Stimulated activated CD4-positive, alpha-beta T cell treated with anti-CD3 and anti-CD28 coated beads, Interleukin-1b, Interleukin-23, amount 100 ng/mL, for 1 hour (primary cell): ENCODE measurements at places on chromosomes 4 and X.

DNA sequence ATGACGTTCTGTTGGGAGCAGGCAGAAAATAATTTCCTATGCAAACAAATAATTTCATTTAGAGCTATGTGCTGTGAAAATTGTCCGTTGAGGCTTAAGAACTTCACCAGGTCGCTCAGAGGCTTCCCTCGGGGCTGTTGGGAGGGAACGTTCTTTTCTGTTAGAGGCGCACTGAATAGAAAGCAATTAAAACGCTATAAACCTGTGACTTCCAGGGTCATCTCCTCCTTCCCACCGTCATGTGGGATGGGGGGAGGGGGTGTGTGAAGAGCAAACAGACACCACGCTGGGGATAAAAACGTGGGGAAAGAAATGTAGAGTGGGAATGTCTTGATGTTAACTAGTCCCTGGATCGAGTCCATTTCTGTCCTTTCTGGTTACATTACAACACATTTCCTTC, 35.2 kb upstream of the ZNF518B start:
- no peak for DNase-seq

GRCh38 chrX:41952102-41952501, 28.7 kb upstream of the CASK start:
- no peak for DNase-seq

GRCh38 chr4:41661442-41662076, 87.0 kb downstream of the PHOX2B start:
- no peak for DNase-seq

DNA sequence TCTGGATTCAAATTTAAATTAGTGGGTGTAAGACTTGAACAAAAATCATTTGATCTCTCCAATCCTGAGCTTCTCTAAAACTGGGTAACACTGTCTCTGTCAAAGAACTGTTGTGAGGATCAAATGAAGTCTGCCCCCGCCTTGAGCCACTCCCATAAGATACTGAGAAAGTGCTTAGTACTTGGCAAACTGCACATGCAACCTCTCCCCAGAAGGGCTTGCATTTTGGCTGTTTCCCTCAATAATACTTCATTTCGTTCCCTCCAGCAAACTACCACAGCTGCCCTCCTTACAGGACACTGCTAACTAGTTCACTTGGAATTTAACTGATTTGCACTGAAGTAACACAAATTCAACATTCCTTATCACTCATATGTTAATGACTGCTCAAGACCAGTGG, 79.8 kb downstream of the APBB2 start:
- no peak for DNase-seq

GRCh38 chr4:103567591-103567990, 152.2 kb downstream of the TACR3 start:
- no peak for DNase-seq

- no peak for DNase-seq
Observed at GRCh38 chr4:153205757-153206156, 1.5 kb downstream of the TRIM2 start.

DNA sequence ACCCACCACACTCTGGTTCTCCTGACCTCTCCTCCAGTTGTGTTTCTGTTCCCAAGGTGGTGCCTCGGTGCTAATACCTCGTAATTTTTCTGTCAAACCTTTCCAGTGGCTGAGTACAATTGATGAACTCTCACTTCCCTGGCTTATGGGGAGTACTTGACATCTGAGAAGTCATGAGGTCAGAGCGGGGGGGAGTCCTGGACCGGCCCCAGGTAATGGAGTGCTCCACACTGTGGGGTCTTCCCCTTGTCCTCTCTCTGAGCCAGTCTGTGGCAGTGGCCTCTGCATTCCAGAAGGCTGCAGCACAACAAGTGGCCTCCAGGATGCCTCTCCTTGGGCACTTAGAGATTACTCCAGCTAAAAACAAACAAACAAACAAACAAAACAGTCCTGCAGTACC, 122.5 kb upstream of the TRIM2 start:
- no peak for DNase-seq

GRCh38 chrX:24412637-24413363, 52.3 kb upstream of the PDK3 start:
- no peak for DNase-seq

- no peak for DNase-seq
Observed at GRCh38 chr4:39521253-39521919, 5.9 kb downstream of the UGDH start.

DNA sequence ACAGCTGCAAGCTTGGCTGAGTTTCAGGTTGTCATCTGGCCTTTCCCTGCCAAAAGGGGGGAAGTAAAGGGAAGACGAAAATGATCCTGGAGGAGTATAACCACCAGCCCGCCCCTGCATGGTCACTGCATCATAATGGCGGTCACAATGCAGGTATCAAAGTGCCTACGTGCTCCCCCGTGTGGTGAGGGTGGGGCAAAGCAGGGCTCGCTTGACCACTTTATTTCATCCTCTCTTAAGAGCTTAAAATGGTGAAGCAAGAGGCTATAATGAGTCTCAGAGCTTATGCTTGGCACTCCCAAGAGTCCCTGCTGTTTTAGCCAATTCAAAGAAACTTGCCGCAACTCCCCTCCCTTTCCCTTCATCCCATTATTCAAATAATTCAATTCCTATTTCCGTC, 105.6 kb downstream of the APOOL start:
- no peak for DNase-seq

GRCh38 chrX:68232206-68232605, 201.1 kb downstream of the OPHN1 start:
- no peak for DNase-seq

GRCh38 chr4:6905516-6906445, 3.8 kb upstream of the TBC1D14 start:
- DNase-seq = no peak

- DNase-seq = no peak
Observed at GRCh38 chrX:57905141-57905540, 5.1 kb downstream of the ZXDA start.

DNA sequence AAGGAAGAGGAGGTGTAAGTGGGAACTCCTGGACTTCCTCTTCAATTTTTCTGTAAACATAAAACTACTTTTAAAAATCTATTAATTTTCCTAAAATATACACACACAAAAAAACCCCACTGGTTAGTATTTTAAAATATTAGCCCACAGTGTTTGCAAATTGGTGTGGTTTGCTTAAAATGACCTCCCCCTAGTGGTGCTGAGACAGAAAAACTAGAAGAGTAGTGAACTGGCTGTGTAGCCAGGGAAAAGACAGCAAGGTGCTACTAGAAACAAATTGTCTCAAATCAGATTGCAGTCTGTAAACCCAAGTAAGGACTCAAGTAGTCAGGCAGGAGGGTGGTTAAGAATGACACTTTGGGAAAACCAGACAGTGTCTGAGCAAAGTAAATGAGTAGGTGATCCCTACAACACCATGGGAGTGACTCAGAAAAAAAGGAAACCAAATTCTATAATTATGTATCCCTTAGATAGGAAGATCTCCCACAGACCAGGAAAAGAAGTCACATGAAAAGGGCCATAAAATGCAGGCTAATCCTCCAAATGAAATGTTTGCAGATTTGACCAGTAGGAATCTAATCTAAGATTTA, 26.0 kb downstream of the AMTN start:
- DNase-seq = no peak

- no peak for DNase-seq
Observed at GRCh38 chr4:73753215-73753614, 12.8 kb downstream of the CXCL8 start.

- no peak for DNase-seq
Observed at GRCh38 chr4:20127626-20128025, 124.1 kb upstream of the SLIT2 start.

DNA sequence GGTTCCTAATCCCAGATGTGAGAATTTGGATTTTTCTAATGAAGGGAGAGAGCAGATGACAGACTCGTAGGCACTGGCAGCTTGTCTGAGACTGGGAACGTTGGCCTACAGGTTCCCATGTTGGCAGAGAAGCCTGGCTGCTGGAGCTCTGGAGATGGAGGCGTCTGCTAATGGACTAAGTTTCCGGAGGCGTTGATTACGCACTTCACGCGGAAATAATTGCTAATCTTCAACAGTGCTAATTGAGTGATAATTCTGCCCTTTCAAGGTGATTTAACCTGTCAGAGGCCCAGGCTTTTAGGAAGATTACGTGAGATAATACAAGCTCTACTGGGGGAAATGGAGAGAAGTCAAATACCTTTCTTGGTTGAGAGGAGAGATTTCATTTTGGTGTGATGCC, 77.4 kb downstream of the PSAPL1 start:
- DNase-seq = no peak

GRCh38 chr4:163167333-163167626, 590 bp upstream of the NAF1 start:
- DNase-seq = no peak

DNA sequence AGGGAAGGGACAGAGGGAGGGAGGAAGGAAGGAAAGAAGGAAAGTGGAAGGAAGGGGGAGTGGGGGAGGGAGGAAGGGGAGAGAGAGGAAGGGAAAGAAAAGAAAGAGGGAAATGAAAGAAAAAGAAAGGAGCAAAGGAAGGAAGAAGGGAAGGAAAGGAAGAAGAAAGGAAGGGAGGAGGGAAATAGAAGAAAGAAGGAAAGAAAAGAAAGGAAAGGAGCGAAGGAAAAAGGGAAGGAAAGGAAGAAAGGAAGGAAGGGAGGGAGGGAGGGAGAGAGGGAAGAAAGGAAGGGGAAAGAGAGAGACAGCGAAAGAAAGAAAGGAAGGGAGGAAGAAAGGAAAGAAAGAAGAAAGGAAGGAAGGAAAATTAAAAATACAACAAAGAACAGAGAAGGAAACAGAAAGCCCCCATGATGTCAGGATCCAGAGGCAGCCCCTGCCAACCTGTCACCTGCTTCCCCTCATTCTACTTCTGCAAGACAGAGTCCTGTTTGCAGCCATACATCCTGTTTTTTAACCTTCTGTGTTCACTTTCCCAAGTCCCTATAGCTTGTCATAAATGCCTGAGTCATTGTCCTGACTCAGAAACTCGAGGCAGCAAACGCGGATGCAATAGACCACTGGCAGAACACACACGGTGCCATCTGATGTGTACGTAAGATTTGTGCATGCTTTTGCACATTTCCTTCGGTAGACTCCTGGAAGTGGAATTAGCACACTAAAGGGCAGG, 77.0 kb upstream of the C4orf50 start:
- DNase-seq = no peak

GRCh38 chr4:176238157-176238610, 30.8 kb downstream of the ASB5 start:
- no peak for DNase-seq

DNA sequence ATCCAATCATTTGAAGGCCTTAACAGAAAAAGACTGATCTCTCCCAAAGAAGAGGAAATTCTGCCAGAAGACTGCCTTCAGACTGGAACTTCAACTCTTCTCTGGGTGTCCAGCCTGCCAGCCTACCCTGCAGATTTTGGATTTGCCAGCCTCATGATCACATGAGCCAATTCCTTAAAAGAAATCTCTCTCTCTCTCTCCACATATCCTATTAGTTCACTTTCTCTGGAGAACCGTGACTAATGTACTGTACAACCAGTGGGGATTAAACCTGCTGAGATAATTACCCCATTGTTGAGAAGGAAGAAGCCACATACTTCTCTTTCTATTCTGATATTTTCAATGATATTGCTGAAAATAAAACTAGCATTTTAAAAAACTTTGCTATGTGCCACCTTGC, 711.3 kb upstream of the AMOT start:
- no peak for DNase-seq

DNA sequence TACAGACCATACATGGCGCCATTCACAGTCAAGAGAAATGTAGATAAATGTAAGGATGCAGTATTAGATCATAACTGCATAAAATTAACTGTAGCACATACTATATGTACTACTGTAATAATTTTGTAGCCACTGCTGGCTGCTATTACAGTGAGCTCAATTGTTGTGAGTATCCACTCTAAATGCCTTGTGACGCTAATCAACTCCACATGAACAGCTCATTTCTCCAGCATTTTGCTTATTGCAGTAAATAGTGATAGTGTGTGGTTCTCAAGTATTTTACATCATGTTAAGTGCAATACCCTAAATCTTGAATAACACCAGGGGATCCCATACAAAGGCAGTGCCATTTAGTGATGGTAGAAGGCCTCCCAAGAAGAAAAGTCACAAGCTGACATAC, 21.2 kb downstream of the FGFBP1 start:
- DNase-seq = no peak

GRCh38 chrX:78024349-78025059, 55.1 kb upstream of the PGAM4 start:
- no peak for DNase-seq

DNA sequence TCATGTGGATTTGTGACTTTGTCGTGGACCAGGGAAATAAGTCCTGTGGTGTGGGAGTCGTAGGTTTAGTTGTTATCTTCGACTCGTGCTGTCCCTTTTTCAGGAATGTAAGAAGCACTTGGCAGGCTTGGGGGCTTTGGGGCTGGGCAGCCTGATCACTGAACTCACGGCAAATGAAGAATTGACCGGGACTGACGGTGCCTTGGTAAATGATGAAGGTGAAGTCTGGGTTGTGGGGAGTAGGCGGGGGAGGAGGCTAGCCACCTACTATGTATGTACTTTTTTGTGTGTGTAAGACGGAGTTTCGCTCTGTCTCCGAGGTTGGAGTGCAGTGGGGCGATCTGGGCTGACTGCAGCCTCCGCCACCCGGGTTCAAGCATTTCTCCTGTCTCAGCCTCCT, 1.2 kb downstream of the TAF1 start:
- DNase-seq = no peak

- no peak for DNase-seq
Observed at GRCh38 chr4:10180603-10180926, 64.0 kb upstream of the WDR1 start.

GRCh38 chrX:63275127-63275526, 76.0 kb downstream of the SPIN4 start:
- DNase-seq = no peak

DNA sequence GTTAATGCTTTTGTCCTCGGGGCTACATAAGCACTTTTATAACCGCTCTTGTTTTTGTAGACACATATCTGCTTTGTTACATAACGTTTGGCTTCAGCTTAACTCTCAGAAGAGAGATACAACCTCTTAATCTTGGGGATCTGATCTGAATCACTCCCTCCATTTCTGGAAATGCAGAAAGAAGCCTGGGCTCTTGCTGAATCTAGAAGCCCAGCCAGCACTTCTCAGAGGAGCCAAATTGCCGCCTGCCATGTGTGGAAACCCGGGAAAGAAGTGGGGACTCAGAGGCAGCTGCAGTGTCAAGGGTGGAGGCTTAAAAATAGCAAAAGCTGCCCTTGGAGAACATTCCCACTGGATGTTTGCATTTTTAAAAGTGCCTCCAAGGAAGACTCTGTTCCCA, 69.3 kb upstream of the LDB2 start:
- no peak for DNase-seq

DNA sequence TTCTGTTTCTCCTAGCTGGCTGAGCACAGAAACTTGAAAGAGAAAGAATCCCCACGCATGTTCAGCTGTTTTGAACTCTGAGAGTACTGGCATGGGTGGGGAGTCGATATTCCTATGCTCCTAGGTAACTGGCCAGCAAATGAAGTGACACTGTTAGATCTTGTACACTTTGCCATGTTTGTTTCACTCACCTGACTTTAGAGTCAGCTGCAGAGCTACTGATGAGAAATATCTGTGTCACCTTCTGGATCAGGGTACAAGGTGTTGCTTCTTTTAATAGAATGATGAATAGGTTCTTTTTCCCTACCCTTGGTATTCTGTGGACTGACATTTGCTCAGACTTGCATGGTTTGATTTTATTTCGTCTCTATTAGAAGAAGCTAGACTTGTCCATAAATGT, 28.3 kb downstream of the OCRL start:
- no peak for DNase-seq
